ENCODE measurements at places on chromosomes 7 and 10.

DNA sequence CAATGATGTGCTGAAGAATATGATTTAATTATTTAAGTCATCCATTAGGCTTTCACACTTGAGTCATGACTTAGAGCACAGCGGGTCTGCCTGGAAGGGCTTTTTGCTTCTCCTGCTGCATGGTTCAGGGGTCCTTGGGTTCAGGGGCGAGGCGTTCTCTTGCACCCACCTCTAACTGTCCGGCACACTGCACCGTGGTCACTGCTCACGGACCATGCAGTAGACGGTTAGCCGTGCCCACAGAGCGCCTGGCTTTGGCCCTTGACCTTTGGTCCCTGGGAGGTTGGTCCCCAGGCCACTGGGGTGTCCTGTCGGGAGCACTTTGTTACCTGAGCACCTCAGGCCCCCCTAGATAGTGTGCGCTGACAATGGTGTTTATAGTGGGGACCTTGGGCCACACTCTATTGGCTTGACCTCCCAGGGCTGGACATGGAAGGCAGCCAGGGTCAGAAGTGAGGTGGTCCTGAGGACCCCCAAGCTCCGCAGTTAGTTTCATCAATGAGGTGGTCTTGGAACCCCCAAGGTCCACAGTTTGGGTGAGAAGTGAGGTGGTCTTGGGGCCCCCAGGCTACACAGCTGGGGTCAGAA, 110.6 kb downstream of the ACTR3B start:
- no peak for DNase-seq

DNA sequence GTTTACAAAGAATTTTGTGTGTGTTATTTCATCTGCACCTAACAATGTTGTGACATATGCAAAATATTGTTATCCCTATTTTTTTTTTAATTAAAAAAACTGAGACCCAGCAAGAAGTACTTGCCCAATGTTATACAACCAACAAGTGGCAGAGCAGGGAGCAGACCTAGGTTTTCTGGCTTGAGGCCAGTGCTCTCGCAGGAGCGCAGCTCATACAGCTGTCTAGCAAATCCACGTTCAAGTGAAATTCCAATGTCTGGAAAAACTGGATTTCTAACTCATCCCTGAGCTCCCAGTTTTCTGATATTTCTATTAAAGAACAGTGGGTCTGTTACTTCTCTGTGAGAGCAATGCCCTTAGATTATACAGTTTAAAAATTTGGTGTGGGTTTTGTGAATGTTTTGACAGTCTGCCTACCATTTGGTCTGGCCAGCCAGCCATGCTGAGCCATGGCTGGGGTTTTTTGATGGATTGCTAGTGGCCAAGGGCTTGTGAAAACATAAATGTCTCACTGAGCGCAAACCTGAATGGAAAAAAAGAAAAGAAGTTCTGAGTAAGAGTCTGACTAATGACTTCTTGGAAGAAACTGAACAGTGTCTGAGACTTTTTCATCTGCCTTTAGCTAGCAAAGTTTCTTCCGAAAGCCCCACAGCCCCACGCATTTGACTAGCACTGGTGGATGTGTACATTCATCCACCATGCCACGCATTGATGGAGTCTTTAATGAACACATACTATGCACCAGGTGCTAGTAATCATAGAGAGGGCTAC, 15.4 kb upstream of the PRF1 start:
- peak; percentile 40 for DNase-seq

GRCh38 chr10:17062955-17063484, 66.6 kb downstream of the CUBN start:
- peak; percentile 99 for DNase-seq

DNA sequence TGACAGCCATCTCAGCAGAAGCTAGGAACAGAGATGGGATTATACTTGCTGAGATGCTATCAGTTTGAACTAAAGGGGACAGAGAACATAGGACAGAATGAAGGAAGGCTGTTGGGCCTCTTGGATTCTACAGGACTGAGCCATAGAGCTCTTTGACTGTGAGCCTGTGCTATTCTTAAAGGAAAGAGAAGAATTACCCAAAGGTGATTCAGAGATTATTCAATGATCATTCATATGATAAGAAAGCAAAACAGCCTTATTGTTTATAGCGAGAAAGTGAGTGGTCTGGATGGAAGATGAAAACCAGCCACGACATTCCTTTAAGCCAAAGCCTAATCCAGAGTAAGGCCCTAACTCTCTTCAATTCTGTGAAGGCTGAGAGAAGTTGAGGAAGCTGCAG, 69.7 kb upstream of the NEUROD6 start:
- peak; percentile 37 for DNase-seq
